ENCODE measurements at places on chromosomes 7 and 10.

GRCh38 chr7:27967639-27968038 lies 213.0 kb downstream of the JAZF1 start:
- DNase-seq: no peak

GRCh38 chr7:108592646-108593201 lies 23.1 kb downstream of the DNAJB9 start:
- DNase-seq: no peak

DNA sequence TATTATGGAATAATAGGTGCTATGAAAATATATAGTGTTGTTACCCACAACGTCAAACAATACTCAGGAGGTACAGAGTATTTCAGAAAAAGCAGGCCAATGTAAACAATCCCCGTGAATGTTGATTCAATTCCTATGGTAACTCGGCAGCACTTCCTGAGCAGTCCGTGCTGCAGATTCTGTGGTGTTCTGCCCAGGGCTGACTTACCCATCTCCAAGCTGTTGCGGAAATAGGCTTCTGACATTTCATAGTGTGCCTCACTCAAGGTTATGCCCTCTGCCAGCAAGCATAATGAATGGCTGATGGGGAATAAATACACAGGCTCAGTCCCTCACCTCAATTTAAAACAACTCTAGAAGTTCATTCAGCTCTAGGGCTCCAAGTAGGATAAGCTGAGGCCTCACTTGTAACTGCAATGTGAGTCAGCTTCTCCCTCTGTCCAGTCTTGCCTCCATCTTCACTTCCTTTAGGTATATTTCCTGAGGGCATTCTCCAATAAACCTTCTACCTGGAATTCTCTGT lies 177.6 kb downstream of the GNAI1 start:
- no peak for DNase-seq

DNA sequence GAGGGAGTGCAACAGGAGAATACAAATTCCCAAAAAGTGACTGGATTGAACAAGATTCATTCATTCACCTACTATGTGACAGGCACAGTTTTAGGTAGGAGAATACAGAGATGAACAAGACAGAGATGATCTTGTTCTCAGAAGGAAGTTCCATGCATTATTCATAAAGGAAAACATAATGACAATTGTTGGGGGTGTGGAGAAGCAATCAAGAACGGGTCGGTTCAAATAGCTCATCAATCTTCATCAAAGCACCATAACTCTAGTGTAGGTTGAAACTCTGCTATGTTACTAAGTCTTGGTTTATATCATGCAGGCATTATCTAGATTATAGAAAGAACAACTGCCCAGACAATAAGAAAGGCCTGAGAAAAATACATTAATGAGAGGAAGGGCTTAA lies 243.7 kb downstream of the DGKI start:
- DNase-seq: no peak

GRCh38 chr10:51892965-51893658 lies 193.7 kb upstream of the CSTF2T start:
- no peak for DNase-seq

DNA sequence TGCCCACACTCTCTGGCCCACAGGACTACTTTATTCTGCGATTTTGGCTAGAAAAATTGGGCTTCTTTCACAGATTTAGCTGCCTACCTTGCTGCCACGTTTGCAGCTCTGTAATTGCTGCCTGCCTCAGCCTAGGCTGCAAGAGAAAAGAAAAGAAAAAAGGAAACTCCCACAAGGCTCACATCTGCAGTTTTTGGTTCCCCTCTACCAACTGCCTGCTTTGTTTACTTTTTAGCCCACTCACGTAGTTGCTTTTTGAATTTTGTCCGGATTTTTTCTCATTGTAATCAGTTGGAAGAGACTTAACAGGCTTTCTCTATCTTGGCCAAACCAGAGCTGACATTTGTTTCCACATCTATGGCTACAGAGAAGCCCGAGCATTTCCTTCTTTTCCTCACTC lies 24.3 kb downstream of the SUN3 start:
- no peak for DNase-seq

GRCh38 chr7:45645141-45645969 lies 71.2 kb downstream of the ADCY1 start:
- DNase-seq: no peak

DNA sequence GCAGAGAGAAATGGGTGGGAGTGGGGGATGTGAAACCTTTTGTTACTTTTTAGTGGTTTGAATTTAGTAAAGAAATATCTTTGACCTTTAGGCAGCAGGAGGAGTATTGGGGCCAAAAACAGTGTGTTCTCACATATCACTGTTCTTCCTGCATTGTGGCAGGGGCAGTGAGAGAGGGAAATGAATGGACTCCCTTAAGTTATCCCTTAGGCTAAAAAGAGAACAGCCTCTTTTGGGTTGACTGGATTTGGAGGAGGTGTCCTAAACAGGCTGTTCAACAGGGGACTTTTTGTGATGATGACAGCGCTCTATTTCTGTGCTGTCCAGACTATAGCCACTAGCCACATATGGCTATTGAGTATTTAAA lies 22.3 kb downstream of the ZNF775 start:
- DNase-seq: no peak

GRCh38 chr7:37448636-37449361 lies at the start of gene ELMO1:
ELMO1 (minus strand) TSS chr7:37448864; CDS start chr7:37342690, 106,174 bp downstream.
- DNase-seq: peak; percentile 56

DNA sequence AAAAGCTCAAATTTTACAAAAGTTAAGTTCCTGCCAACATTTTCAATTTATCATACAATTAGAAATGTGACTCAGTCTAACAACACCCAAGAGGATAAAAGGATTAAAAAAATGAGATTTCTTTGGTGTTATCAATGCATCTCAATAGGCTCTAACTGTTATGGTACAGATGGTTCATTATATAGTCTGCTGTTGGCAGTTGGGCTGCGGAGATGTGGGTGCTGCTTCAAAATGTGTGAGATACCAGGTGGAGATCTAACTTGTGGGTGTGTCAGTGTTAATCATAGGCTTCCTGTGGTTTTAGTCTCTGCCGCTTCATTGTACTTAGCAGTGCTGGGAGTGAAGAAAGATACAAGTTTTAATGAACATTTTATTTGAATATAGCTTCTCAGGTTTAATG lies 231.2 kb downstream of the EXOC4 start:
- no peak for DNase-seq

Measured in stimulated activated CD8-positive, alpha-beta memory T cell treated with anti-CD3 and anti-CD28 coated beads, Interleukin-4, amount 100 ng/mL, for 1 hour (primary cell).